ENCODE measurements at places on chromosomes 3 and 15.

GRCh38 chr15:26759986-26760385 is 12.9 kb downstream of the GABRB3 start:
- no peak for DNase-seq

DNA sequence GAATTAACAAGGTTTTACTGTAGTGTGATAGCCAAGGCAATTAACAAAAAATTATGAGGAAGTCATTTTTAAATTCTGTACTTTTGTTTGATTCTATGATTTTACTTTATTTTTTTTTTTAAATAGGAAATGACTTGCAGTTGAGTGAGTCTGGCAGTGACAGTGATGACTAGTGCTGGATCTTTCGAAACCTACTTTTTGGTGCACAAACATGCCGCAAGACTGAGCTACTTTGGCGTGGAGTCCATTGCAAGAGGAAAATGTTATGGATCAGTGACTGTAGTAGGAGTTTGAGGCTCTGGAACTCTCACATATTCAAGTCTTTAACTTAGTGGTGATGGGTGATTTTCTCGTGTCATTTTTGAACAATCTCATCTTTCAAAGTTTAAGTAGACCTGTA is 11.6 kb downstream of the EAF1 start:
- no peak for DNase-seq

DNA sequence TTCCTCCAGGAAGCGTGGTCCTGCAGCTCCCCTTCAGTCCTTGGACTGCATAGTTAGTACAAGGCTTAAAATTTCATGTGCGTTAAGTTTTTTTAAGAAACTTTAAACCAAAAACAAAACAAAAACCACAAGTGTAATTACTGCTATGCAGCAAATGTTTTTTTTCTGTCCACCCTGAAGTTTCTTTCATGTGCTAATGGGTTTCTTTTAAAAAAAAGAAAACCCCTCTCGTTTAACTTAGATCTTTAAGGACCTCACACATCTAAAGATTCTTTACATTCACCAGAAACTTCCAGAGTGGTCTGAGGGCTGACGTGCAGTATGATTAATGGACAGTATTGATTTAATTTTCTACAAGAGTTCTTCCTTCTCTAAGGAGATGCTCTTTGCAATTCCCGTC is 72.0 kb upstream of the PYGO1 start:
- DNase-seq = no peak

DNA sequence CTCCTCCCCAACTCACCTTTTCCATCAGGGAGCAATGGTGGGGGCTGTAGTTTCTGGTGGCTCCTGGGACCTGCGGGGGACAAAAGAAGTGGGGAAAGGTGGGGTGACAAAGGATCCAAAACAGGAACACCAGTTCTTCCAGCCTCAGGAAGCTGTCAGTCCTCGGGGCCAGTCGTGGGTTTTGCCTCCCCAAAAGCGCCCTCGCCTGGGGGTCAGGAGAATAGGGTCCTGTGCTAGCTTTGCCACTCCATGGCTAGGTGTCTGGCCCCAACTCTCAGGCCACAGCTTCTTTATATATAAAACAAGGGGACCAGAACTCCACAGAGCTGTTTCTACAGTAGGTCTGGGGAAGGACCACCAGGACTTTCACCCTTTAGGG is 4.0 kb downstream of the CCDC9B start:
- no peak for DNase-seq

DNA sequence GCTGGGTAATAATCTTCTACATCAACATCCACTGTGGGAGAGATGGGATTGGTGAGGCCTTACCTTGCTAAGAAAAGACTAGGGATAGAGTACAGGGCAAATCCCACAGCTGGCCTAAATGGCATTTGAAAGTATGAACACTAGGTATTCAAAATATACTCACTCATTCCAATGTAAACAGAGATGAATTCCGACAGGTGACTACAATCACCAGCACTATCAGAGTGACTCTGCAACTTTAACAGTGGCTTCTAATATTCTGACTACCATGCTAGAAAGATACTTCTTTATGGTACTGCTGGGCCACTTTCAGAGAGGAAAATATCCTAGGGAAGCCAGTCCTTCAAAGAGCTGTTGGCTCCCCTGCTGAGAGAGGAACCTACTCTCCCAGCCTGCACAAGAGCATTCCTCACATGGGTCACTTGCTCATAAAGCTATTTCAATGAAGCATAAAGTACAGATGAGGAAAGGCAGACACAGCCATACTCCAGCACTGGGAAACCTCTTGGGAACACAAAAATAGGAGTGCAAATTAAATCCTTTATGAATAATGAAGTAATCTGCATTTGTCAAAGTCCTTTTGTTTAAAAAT is 21.5 kb upstream of the MAN2C1 start:
- no peak for DNase-seq

- no peak for DNase-seq
Measured at GRCh38 chr15:28956491-28956890, 70.7 kb downstream of the APBA2 start.

GRCh38 chr3:122714273-122714672 is 33.6 kb downstream of the PARP14 start:
- DNase-seq = no peak

DNA sequence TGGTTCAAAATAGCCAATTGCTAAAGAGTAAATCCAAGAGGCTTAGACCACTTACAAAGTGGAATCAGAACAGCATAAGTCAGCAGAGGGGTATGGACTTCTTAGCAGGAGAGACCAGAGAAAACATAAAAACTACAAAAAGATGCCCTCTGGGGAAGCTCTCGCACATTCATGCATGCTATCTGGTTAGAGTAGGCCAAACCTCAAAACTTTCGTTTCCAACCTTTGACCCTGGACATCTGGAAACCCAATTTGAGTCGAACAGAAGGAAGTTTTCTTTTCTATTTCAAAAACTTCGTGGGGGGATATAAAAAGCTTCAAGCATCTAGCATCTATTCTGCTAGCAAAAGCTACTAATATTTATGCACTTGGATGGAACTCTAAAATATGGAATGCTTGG is 523.9 kb upstream of the AGTR1 start:
- no peak for DNase-seq

DNA sequence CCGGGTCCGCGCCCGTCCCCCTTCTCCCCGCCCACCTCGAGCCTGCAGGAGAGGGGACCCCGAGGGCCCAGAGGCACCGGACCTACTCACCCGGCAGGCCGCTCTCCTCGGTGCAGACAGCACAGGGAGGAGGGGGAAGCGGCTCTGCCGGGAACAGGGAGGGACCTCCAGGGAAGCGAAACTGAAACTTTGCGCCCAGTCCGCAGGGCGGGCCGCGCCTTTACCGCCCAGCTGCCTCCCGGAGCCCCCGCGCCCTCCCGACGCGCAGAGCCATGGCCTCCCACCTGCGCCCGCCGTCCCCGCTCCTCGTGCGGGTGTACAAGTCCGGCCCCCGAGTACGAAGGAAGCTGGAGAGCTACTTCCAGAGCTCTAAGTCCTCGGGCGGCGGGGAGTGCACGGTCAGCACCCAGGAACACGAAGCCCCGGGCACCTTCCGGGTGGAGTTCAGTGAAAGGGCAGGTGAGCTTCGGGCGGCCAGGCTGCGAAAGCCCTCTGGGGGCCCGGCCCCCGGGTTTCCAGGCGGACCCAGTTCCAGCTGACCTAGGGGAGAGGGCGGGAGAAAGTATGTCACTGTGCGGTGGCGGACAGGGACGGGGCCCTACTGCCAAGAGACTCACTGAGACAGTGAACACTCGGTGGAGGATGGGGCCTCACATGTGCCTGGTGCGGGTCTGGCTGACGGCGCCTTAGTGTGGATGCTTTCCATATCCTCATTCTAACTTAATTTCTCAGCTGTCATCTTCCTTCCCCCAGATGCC is at the start of the genes DTX3L and PARP9:
DTX3L (plus strand) TSS at position 184 of the 758 bp plus-strand sequence; CDS start at position 273, 89 bp downstream.
PARP9 (minus strand) TSS at position 146 of the 758 bp plus-strand sequence. CDS start 4,680 bp downstream, outside the sequence.
- peak; percentile 18 for DNase-seq

- DNase-seq = peak; percentile 35
Measured at GRCh38 chr3:61938878-61939549, 377.6 kb downstream of the PTPRG start.

DNA sequence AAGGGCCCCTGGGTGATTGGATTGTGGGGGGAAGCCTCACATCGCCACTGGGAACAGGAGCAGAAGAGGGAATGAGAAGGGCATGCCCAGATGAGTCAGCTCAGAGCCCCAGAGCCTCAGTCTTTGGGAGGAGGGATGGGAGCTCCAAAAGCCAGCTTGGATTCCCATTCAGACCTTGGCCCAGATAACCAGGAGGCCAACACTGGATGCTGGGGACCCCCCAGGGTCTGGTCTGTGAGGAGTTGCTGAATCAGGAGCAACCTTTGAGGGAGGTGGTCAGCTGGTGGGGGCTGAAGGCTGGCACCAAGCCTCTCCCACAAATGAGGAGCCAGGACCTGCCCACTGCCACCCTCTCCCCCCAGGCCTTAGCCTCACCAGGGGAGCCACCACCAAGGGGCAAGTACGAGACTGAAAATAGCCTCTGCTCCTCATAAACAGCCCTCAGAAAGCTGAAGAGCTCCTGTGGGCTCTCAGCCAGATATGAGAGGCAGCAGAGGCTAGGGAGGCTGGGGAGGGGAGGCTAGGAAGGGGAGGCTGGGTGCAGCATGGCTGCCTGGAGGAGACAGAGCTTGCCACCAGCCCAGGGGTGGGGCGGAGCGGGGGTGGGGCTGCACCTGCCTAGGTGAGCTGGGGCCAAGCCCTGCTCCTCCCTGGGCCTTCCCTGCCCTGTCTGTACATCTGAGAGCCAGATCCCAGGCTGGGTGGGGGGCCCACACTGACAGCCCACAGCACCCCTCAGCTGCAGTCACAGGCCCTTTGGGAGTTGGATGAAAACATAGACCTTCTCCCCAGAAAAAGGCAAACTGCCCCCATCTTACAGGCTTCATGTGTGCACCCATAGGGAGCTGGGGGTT is 99.8 kb downstream of the SEC22A start:
- DNase-seq = no peak

Measured in NCI-H774 (cell line).